Activated T-helper 1 cell treated with anti-CD3 and anti-CD28 coated beads, Interleukin-12 subunit alpha, Interleukin-12 subunit beta, Interleukin-2, Interleukin-4 antibody, amounts not matched to agents 30 ng/mL and 10 ng/mL and 1 ng/mL, durations not matched to agents 14 hours and 24 hours and 36 hours (primary cell): ENCODE measurements at places on chromosomes 12 and 14.

DNA sequence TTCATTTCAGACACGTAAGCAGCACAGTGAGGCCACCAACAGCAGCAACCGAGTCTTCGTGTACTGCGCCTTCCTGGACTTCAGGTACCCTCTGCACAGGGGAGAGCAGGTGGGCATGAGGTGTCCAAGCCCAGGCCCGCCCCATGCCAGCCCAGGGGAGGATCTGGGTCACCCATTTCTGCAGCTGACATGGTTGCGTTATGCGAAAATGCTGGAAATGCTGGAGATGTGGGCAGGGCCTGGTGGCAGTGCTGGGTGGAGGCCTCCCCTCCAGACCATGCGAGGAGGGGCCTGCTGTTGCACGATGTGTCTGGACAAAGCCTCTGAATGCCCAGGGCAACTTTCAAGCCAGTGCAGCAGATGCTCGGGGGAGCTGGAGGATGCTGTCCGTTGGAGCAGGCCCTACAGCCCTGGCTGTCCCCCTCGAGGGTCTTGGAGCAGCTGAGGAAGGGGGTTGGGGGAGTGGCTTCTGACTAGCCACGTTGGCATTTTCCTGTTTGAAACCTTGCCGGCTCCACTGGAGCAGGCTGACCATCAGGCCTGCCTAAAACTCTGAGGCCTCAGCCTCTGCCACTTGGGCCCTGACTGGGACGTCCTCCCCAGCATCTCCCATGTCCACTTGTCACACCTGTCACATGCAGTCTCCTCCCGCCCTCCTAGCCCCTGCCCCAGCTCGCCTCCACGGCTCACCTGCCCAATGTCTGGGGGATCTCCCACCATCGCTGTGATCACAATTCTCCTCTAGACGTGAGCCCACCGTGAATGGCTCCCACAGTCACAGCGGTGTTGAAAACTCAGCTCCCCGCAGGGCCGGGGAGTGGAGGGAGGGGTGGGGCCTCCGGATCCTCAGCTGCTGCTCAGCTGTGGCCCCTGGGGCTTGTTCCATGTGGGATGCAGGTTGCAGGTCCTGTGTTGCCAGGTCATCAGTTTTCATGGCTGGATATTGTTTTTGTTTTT lies 123.4 kb downstream of the ADGRD1 start:
- DNase-seq, result no peak

- DNase-seq, result peak; percentile 14
Measured at GRCh38 chr14:81303258-81303935, 82.6 kb upstream of the GTF2A1 start.

DNA sequence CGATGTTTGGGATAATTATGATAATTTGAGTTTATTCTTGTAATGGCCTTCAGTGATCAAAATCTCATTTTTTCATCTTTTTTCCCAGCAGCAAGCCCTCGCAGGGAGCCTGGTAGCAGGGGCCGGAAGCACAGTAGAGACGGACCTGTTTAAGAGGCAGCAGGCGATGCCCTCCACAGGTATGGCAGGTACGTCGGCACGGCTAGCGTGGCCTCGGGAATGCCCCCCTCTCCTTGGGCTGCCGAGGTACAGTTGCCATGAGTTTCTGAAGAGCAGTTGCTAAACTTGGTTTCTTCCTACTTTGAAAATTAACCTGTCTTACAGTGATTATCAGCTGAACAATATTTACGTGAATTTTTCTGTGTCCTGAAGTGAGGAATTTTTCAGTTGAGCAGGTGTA lies 29.9 kb downstream of the EP400 start:
- no peak for DNase-seq

DNA sequence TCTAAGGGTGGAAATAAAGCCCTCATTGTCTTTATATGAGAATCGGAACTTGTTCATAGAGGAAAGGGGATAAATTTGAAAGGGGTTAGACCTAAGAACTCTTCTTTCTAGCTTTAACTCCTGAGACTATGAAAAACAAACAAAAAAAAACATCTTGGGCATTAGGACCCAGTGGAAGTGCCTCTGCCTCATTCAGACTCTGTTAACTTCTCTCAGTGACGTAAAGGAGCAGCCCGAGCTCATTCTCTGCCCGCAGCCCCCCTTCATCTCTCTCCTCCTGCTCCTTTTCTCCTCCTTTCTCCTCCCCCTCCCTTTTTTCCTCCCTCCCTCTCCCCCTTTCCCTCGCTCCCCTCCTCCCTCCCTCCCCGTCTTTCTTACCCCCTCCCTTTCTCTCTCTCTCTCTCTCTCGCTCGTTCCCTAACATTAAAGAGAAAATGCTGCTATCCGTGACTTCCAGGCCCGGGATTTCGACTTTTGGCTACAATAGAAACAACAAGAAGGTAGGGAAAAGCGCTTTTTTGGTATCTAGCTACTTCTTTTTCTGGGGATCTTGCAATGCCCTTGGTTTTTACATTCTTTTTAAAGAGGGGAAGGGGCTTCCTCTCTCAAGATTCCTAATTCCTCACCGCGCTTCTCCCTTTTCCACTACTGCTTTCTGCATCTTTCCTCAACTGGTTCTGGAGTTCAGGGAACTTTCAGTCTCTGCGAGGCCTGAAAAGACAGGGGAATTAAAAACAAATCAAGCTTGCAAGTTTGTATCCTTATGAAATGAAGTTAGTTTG lies at the start of gene RBMS2:
TSS of gene RBMS2 (plus strand) at position 231 of the 782 bp plus-strand sequence. CDS start at position 435, 204 bp downstream.
- peak; percentile 19 for DNase-seq

DNA sequence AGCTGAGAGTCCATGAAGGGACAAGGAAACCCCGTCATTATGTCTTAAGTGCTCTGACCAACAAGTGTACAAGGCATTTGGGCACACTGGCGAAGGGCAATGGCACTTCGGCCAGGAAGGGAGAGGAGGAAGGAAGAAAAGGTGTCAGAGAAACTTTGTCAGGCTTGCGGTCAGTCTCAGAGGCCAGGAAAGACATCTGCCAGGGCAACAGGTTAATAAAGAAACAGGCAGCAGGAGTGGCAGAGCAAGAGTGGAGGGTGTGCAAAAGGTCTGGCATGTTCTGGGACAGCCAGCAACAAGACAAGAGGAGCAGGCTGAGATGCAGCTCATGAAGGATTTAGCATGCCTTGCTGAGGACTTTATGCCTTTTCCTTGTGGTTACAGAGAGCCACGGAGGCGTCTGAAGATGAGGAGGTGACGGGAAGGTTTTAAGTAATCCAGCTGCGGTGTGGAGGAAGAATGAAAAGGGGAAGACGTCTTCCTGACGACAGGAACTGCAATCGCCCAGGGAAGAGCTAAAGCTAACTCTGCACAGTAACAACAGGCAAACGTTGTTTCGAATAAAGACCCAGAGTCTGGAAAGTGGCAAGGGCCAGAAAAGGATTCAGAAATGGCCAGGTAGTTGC lies 13.1 kb downstream of the APPL2 start:
- no peak for DNase-seq

GRCh38 chr12:123032736-123033391 lies 52.4 kb downstream of the ARL6IP4 start:
- no peak for DNase-seq

DNA sequence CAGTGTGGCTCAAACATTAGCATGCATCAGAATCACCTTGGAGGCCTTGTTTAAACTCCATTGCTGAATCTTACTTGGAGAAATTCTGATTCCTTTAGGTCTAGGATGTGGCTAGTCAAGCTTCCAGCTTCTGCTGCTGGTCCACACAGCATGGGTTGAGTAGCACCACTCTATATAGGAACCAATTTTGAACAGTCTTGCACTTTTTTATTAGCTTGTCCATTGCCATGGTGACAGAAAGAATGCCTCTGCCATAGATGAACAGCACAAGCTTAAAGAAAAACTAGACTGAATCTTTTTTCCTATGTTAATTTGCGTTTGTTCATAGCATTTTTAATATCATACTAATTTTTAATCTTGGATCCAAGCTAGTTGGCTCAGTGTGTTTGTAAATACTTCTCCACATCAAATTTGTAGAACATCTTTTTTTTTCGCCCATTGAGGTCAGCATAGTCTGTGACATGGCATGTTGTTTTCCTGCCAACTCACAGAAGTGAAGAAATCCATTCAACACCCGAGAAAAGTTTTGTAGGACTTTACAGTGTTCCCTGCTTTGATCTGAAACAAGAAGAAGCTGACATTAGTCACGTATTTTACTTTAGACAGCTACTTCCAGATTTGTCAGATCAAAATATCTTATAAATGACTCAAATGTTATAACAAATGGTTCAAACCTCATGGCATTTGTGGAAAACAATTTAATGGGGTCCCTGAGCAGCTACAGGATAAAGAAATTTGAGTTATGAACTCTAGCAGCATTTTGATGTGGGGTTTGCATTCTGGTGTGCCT lies 438.8 kb downstream of the EGLN3 start:
- DNase-seq, result no peak

DNA sequence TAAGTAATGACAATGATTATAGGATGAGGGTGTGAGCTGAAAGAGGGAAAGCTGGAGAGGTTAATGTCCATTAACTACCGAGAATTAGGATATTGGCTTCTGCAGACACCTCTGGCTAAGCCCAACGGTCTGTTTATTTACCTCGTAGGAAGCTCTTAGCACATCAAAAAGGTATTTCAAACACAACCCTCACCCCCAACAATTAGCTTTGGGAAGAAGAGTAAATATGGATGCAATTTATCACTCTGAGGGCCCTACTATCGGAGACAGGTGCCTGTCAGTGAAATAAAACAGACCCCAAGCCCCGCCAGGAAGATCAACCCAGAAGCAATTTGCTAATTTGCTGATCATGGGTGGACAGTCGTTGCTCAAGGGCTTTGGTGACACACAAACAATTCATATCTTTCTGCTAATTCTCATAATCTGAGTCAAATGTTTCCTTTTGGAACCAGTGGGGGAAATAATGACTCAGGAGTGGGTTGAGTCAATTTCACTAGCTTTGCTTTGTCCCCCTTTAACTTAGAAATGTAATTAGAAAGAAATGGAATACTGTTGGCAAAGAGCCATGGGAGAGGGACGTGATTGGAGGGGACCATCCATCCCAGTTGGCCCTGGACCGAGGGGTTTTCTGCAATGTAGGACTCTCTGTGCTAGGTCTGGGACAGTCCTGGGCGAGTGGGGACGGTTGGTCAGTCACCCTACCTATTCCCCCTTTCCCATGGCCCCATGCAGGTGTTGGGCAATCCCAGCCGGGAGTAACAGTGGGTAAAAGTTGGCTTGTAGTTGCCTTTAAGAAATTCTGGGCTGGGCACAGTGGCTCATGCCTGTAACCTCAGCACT lies 99.1 kb upstream of the MED13L start:
- no peak for DNase-seq

DNA sequence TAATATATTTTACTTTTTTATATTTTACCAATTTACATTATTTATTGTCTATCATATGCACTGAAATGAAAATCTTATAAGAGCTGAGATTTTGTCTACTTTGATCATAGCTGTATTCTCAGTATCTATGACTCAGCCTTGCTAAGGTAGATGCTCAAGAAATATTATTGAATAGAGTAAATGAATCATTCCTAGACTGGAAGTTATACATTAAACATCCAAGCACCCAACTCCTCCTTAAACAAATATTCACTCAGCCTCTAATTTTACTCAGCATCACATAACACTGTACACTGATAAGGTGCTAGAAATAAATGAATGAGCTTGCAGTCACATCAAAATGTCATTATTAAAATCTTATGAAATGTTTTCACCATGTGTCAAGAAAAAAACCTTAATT lies 1424.9 kb downstream of the LRFN5 start:
- DNase-seq, result no peak

- no peak for DNase-seq
Measured at GRCh38 chr14:64787619-64788018, 83.4 kb downstream of the PLEKHG3 start.

GRCh38 chr14:88243946-88244345 lies 79.1 kb downstream of the KCNK10 start:
- no peak for DNase-seq

DNA sequence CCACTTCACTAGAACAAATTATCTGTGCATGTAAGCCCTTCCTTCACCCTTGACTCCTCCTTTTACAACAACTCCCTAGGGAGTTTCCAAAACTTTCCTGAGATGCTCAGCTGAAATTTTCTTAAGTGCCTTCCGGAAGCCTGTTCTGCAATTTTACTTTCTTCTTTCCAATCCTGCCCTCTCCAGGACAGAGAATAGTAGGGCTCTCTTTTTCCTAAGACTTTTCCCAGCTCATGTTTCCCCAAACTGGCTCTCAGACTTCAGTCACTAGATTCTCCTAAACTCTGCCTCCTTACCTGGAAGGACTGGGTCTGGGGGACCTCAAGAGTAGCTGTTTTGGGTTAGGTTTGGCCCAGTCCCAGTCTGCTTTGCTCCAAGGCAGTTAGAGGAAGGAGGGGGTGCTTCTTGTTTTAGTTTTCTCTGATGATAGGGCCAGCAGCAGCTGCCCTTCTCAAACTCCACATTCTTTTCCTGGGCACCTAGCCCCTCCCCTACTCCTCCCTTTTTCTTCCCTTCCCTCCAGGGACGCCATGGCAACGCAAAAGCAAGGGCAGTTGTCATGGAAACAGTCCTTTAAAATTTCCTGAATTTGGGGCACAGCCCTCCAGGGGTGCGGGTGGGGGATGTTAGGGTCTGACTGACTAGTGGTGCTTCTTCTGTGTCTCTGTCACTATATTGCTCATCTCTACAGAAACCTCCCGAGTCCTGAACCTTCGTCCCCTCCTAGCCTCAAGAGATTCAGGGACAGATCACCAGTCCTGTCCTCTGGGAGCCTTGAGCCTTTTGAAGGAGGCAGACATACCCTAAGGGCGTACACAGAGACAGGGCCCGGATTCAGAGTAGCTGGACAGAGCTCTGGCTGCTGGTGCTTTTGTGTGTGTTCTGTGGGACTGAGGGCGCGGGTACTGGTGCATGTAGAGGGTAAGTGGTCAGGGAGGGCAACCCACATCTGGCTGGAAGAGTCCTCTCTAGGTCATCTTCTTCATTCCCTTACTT lies 17.0 kb downstream of the PPP1R1A start:
- no peak for DNase-seq

GRCh38 chr14:54844479-54844878 lies 58.1 kb downstream of the GCH1 start:
- DNase-seq, result no peak

- DNase-seq, result no peak
Measured at GRCh38 chr12:75622492-75622891, 111.1 kb upstream of the KRR1 start.

DNA sequence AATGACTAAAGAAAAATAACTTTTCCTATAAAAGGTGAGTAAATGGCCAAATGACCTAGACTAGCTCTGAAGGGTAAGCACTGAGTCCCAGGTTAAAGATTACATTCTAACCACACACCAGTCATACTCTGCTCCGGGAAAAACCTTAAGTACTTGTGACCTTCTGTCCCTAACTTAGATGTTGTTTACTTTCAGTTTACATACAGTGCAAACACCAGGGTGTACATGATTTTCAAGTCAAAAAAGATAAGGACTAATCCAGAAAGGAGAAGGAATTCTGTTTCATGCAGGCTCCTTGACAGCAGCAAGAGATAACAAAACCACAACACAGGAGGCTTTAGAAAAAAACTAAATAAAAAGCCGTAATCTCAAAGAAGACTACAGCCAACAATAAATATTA lies 174.2 kb downstream of the PPM1H start:
- no peak for DNase-seq

- DNase-seq, result no peak
Measured at GRCh38 chr12:53551889-53552291, 44.6 kb upstream of the NPFF start.

- no peak for DNase-seq
Measured at GRCh38 chr14:68840454-68840853, 47.6 kb upstream of the ZFP36L1 start.
